ENCODE measurements at places on chromosomes 11 and 22. TPM values are rescaled to one million over a fixed set of nuclear protein-coding genes. Genes with fewer than 3 reads are reported as not detected.

Gene ACR
- total RNA-seq, result not detected

Gene B3GAT1
- total RNA-seq, result under 0.01 TPM

Gene ZNF70
- 4.9 TPM for total RNA-seq

Gene UBE4A
- 36.5 TPM for total RNA-seq

Gene PGA4
- total RNA-seq, result not detected

Gene FERMT3
- 13.1 TPM for total RNA-seq

Gene PLAAT5
- total RNA-seq, result 0.16 TPM

Gene MMP12
- total RNA-seq, result not detected

Gene MRPL16
- 29.6 TPM for total RNA-seq

Gene MMP13
- total RNA-seq, result not detected

Gene KRTAP5-7
- total RNA-seq, result not detected

Gene FAM181B
- 0.18 TPM for total RNA-seq

Gene YPEL1
- 0.81 TPM for total RNA-seq

Gene UCP2
- total RNA-seq, result 0.90 TPM

Measured in cardiac atrium fibroblast (primary cell).